DMS79 treated with DMSO at 0.1 percent for 48 hours (cell line): ENCODE measurements at places on chromosomes 3 and 15.
A peak's percentile ranks its signal among the peaks of the same experiment; 100 is the strongest.

GRCh38 chr3:149352556-149352955 is 19.1 kb upstream of the TM4SF18 start:
- DNase-seq: no peak

- DNase-seq: no peak
Observed at GRCh38 chr3:61299343-61300005, 48.2 kb upstream of the FHIT start.

DNA sequence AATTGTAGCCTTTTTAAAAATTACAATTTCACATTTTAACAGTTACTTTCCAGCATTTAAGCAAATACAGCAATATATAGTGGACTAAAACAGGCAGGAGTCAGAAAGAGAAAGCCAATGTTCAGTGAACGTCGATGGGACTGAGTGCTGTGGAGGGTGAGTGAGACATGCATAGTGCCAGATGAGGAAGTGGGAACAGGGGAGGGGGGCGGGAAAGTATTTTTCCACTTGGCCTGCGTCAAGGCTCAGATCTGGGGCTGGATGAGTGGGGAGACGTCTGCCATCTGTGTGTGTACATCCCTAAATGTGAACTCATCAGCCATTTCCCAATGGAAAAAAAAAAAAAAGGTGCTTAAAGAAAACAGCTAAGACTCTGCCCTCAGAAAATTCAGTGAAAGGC is 19.2 kb upstream of the RAD18 start:
- DNase-seq: no peak

- DNase-seq: peak; percentile 64
Observed at GRCh38 chr3:127844326-127844942, 22.1 kb upstream of the MGLL start.

DNA sequence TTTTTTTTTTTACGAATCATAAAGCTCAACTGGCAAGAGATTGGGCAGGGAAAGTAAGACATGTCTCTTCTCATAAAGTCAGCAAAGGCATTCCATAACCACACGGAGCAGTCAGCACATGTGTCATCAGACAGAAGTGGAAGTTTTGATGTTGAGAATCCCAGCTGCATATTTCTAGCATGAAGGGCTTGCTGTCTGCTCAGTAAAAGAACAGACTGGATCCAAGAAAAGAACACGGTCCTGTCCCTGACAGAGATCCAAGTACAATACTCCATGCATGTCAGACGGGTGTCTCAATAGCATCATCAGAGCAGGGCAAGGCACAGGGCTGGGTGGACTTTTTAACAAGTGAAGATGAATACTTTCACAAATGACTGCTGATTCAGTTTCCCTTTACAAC is 38.2 kb downstream of the ABI3BP start:
- DNase-seq: no peak

GRCh38 chr3:191356631-191357439 is 26.5 kb upstream of the UTS2B start:
- DNase-seq: no peak

DNA sequence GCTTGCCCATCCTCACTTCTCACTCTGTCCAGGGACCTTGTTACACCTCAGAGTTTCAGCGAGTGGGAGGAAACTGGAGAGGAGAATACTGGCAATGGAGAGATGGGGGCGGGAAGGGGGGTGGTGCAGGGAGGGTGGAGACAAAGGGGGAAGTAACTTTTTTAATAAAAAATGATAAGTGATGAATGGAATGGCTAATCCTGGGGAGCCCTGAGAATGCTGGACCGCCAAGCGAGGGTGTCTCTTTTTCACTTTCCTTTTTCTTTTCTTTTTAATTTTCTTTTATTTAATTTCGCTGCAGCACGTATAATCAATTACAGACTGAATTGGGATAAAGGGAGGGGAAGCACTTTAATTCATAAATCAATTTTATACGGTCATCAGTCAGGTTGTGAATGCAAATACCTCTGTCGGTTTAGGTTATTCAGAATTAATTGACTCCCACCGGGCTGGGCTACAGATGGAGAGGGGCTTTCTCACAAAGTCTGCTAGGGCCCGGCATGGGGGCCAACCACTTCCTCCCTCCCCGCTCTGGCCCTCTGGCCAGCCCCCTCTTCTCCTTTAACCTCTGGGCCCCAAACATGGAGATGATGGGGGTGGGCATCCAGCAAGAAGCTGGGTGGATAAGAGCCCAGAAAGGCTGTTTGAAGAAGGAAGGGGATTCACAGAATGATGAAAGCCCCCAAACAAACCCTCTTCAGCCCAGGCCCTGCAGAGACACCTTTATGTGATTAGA is 106.8 kb upstream of the BOC start:
- no peak for DNase-seq
